Activated naive CD4-positive, alpha-beta T cell treated with anti-CD3 and anti-CD28 coated beads for 36 hours (primary cell): ENCODE measurements at places on chromosomes 4 and X. TPM values are rescaled to one million over a fixed set of nuclear protein-coding genes. Genes with fewer than 3 reads are reported as not detected.

The ASMT gene
- total RNA-seq = not detected

The POLN gene
- total RNA-seq = 0.91 TPM

The HPGDS gene
- not detected for total RNA-seq

The BEND2 gene
- not detected for total RNA-seq

The BGN gene
- total RNA-seq = not detected

The SH3BP2 gene
- 47.4 TPM for total RNA-seq

The RBMXL3 gene
- total RNA-seq = not detected

The VMA21 gene
- total RNA-seq = 39.7 TPM

GRCh38 chrX:137848266-137848905 lies 282.5 kb downstream of the ZIC3 start:
- DNase-seq = no peak
- no peaks in the 10 kb centered on the region for H3K27me3 ChIP-seq
- H3K36me3 ChIP-seq = no peaks in the 10 kb centered on the region
- no peaks in the 10 kb centered on the region for H3K4me1 ChIP-seq
- no peak overlapping the region for H3K27ac ChIP-seq
- H3K4me3 ChIP-seq = no peak overlapping the region

DNA sequence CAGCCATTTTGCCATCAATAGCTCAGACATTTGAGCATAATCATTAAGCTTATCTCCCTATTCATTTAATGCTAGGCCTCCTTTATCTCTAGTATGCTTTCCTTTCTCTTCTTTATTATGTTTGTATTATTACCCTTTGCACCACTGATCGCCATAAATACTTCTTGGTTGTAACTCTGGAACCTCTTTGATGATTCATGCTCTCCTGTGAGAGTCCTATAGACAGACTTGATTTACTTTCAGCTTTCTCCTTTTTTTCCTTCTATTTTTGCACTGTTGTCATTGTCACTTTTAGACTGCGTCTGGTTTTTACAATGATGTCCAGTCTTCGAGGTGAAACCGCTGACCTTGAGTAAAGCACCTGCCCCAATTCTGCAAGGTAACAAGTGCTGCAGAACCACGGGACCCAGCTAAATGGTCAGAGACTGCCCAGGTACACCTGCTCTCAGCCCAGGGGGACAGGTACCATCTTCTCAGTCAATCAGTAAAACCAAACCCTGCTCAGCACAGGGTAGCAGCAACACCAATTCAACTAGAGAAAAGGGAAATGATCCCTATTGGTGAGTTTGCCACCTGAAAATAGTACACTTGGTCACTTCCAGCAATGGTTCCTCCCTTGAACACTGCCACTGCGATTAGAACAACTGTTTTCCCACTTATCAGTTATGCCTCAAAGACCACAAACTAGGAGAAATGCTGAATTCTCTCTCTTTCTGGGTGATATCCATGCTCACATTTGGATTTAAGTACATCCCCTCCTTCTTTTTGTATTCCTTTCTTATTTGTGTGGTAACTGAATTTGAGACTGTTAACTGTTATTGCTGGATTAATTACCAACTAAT lies 125.1 kb downstream of the MAML3 start:
- no peak overlapping the region for H3K27ac ChIP-seq
- H3K27me3 ChIP-seq = peaks cover 5% of the 10 kb centered on the region
- no peak for DNase-seq
- H3K4me1 ChIP-seq = no peaks in the 10 kb centered on the region
- H3K36me3 ChIP-seq = no peaks in the 10 kb centered on the region
- H3K4me3 ChIP-seq = no peak overlapping the region

GRCh38 chr4:77358315-77358928 lies 201.4 kb downstream of the CCNG2 start:
- no peaks in the 10 kb centered on the region for H3K4me1 ChIP-seq
- no peaks in the 10 kb centered on the region for H3K36me3 ChIP-seq
- H3K4me3 ChIP-seq = no peak overlapping the region
- no peak overlapping the region for H3K27ac ChIP-seq
- no peaks in the 10 kb centered on the region for H3K27me3 ChIP-seq

DNA sequence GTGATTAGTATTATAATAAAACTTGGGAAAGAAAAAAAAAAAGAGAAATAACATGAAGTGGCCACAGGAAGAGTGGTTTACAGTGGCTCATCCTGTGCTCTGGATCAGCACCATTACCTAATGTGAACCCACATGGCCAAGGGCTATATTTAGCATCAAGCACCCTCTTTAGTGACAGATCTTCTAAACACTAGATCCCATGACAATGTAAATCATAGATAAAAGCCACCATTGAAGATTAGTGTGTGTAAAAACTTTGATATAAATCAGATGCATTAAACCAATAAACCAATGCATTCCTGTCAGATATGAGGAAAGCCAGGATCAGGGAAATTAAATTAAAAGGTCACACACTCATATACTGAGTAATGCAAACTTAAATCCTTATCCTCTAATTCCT lies 400.6 kb upstream of the MAGEB18 start:
- H3K4me3 ChIP-seq = no peak overlapping the region

GRCh38 chrX:154412468-154412867 lies 1.1 kb downstream of the TAFAZZIN start:
- peak overlapping the region; percentile 79 for H3K27ac ChIP-seq
- peaks cover 13% of the 10 kb centered on the region for H3K4me1 ChIP-seq

GRCh38 chr4:91092398-91092980 lies 965.3 kb downstream of the CCSER1 start:
- no peaks in the 10 kb centered on the region for H3K36me3 ChIP-seq
- no peaks in the 10 kb centered on the region for H3K27me3 ChIP-seq

- no peaks in the 10 kb centered on the region for H3K27me3 ChIP-seq
- no peak for DNase-seq
- H3K4me3 ChIP-seq = no peak overlapping the region
- H3K27ac ChIP-seq = no peak overlapping the region
- peaks cover 20% of the 10 kb centered on the region for H3K4me1 ChIP-seq
These were observed 200.0 kb upstream of the CASK start for GRCh38 chrX:42123369-42123768.

GRCh38 chr4:177860171-177860570 lies 417.9 kb upstream of the AGA start:
- H3K4me1 ChIP-seq = no peaks in the 10 kb centered on the region
- H3K27ac ChIP-seq = no peak overlapping the region
- H3K36me3 ChIP-seq = no peaks in the 10 kb centered on the region
- no peak for DNase-seq
- H3K27me3 ChIP-seq = no peaks in the 10 kb centered on the region

DNA sequence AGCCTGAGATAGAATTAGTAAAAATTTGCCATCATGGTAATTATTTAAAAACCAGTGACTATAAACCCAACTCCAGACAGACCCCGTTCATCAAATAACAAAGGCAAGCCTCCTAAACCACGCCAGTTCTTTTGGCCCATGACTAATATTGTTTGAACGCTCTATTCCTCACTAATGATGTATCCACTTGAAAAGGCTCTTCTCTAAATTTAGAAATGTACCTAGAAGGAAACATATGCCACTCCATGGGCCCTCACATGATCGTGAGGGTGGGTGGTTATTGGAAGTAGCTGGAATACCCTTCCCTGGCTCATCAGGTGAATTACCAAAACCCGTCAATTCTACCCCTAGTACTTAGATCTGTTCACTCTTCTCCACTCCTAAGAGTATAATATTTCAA lies 249.2 kb downstream of the COL25A1 start:
- no peak for DNase-seq
- no peaks in the 10 kb centered on the region for H3K36me3 ChIP-seq
- no peak overlapping the region for H3K27ac ChIP-seq
- no peaks in the 10 kb centered on the region for H3K4me1 ChIP-seq

GRCh38 chr4:169582706-169583105 lies 29.7 kb downstream of the NEK1 start:
- no peak overlapping the region for H3K27ac ChIP-seq
- H3K36me3 ChIP-seq = peaks cover 11% of the 10 kb centered on the region
- H3K27me3 ChIP-seq = no peaks in the 10 kb centered on the region
- no peak overlapping the region for H3K4me3 ChIP-seq

- H3K4me1 ChIP-seq = no peaks in the 10 kb centered on the region
- no peaks in the 10 kb centered on the region for H3K36me3 ChIP-seq
- no peak for DNase-seq
- H3K4me3 ChIP-seq = no peak overlapping the region
- no peak overlapping the region for H3K27ac ChIP-seq
These were observed 225.1 kb upstream of the GALNTL6 start for GRCh38 chr4:171588051-171588545.

DNA sequence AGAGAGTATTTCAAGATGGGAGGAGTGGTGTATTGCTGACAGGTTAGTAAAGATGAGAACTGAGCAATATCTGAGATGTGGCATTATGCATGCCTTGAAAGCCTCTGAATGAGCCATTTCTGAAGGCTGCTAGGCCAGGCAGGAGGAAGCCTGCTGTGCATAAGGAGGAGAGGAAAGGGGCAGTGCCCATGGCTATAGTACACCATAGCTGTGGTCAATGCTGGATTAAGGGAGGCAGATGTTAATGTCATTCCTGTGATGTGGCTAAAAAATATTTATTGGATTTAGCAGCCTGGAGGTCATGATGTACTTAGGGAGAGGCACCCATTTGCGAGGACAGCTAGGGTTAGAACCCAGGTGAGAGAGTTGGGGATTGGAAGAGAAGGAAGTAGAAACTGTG lies 130.0 kb upstream of the LNX1 start:
- no peaks in the 10 kb centered on the region for H3K4me1 ChIP-seq
- H3K36me3 ChIP-seq = no peaks in the 10 kb centered on the region
- no peak overlapping the region for H3K4me3 ChIP-seq
- H3K27ac ChIP-seq = no peak overlapping the region

DNA sequence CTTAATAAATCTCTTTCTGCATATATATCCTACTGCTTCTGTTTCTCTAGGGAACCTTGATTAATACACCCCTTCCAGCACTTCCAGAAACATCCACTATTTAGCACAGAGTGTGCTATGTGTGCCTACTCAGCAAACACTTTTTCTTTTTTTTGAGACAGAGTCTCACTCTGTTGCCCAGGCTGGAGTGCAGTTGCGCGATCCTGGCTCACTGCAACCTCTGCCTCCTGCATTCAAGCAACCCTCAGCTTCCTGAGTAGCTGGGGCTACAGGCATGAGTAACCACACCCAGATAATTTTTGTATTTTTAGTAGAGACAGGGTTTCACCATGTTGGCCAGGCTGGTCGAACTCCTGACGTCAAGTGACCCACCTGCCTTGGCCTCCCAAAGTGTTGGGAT lies 266.9 kb upstream of the DIAPH2 start:
- no peaks in the 10 kb centered on the region for H3K27me3 ChIP-seq
- no peak overlapping the region for H3K27ac ChIP-seq
- no peak for DNase-seq
- H3K4me1 ChIP-seq = no peaks in the 10 kb centered on the region
- H3K36me3 ChIP-seq = no peaks in the 10 kb centered on the region
- no peak overlapping the region for H3K4me3 ChIP-seq

GRCh38 chrX:20499763-20500162 lies 233.1 kb upstream of the RPS6KA3 start:
- peaks cover 2% of the 10 kb centered on the region for H3K27me3 ChIP-seq
- no peak overlapping the region for H3K27ac ChIP-seq
- H3K36me3 ChIP-seq = no peaks in the 10 kb centered on the region
- no peak overlapping the region for H3K4me3 ChIP-seq

- no peak overlapping the region for H3K27ac ChIP-seq
- H3K4me1 ChIP-seq = peaks cover 2% of the 10 kb centered on the region
- H3K27me3 ChIP-seq = no peaks in the 10 kb centered on the region
- peaks cover 2% of the 10 kb centered on the region for H3K36me3 ChIP-seq
- no peak overlapping the region for H3K4me3 ChIP-seq
- DNase-seq = no peak
These were observed 5.1 kb upstream of the ASMT start for GRCh38 chrX:1609762-1610161.

DNA sequence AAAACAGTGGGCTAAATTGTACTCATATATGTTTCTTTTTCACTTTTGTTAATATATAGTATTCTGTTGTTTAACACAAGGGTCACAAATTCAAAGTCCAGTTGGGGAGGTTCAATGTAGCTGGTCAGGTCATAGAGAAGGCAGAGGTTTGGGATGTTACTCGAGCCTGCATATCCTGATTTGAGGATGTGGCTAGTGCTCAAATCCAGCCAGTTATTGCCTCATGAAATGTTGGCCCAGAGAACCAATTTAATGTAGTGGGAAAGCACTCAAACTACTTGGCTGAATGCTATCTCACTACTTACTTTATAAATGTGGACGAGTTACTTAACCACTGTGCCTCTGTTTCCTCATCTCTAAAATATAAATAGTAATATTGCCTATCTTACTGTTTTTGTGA lies 12.5 kb downstream of the USO1 start:
- no peak for DNase-seq
- H3K27ac ChIP-seq = no peak overlapping the region
- H3K4me3 ChIP-seq = no peak overlapping the region
- H3K4me1 ChIP-seq = peaks cover 14% of the 10 kb centered on the region
- no peaks in the 10 kb centered on the region for H3K27me3 ChIP-seq

GRCh38 chrX:31291131-31291530 lies 219.3 kb upstream of the FTHL17 start:
- DNase-seq = no peak
- H3K27me3 ChIP-seq = no peaks in the 10 kb centered on the region
